ENCODE measurements at places on chromosomes 6 and 20. TPM values are rescaled to one million over a fixed set of nuclear protein-coding genes. Genes with fewer than 3 reads are reported as not detected.

Gene LRRN4
- not detected for total RNA-seq

Gene PSORS1C1
- total RNA-seq = 0.49 TPM

Gene SYNJ2
- 20.7 TPM for total RNA-seq

Gene GABRR1
- not detected for total RNA-seq

Gene SLC52A3
- total RNA-seq = not detected

Gene DEFB124
- total RNA-seq = not detected

Gene HRH3
- total RNA-seq = not detected

Gene RBBP8NL
- total RNA-seq = not detected

Gene SIRPD
- not detected for total RNA-seq

Gene LY6G5C
- total RNA-seq = 0.73 TPM

Gene RIPOR3
- total RNA-seq = not detected

Gene SLC26A8
- not detected for total RNA-seq

Gene KIF16B
- total RNA-seq = 9.1 TPM

Gene HLA-DRA
- 2,835 TPM for total RNA-seq

Gene BIRC7
- not detected for total RNA-seq

Gene PERP
- 0.20 TPM for total RNA-seq

Gene ADAT2
- 22.4 TPM for total RNA-seq

Gene BPIFB4
- total RNA-seq = not detected

Gene SYNCRIP
- total RNA-seq = 122 TPM

Gene DPPA5
- not detected for total RNA-seq

Gene CTSZ
- total RNA-seq = 262 TPM

Gene GGTLC1
- not detected for total RNA-seq

Gene SLC13A3
- 0.47 TPM for total RNA-seq

Gene STMND1
- total RNA-seq = not detected

Gene SSTR4
- total RNA-seq = not detected

Gene BTNL2
- total RNA-seq = not detected

Gene VWA7
- total RNA-seq = 2.9 TPM

Gene KCNK5
- not detected for total RNA-seq

Gene MOCS3
- total RNA-seq = 8.1 TPM

Gene TENT5A
- 9.4 TPM for total RNA-seq

Gene CCHCR1
- 37.6 TPM for total RNA-seq

Gene C20orf144
- total RNA-seq = 0.27 TPM
